ENCODE measurements at places on chromosomes 7 and 10. TPM values are rescaled to one million over a fixed set of nuclear protein-coding genes. Genes with fewer than 3 reads are reported as not detected.

CREB5 gene
- polyA plus RNA-seq: 1.8 TPM

GPR15LG gene
- not detected for polyA plus RNA-seq

PAOX gene
- polyA plus RNA-seq: 5.1 TPM

SAMD9L gene
- polyA plus RNA-seq: 0.32 TPM

AEBP1 gene
- 0.03 TPM for polyA plus RNA-seq

RADIL gene
- polyA plus RNA-seq: 5.4 TPM

ST8SIA6 gene
- 3.2 TPM for polyA plus RNA-seq

MLXIPL gene
- polyA plus RNA-seq: 18.4 TPM

EN2 gene
- polyA plus RNA-seq: 0.07 TPM

CLCN1 gene
- 0.01 TPM for polyA plus RNA-seq

MMP21 gene
- not detected for polyA plus RNA-seq

NODAL gene
- polyA plus RNA-seq: not detected

SPDYE2 gene
- not detected for polyA plus RNA-seq

MKX gene
- polyA plus RNA-seq: not detected

CNNM1 gene
- polyA plus RNA-seq: not detected

ARMH3 gene
- not detected for polyA plus RNA-seq

EBF3 gene
- polyA plus RNA-seq: 0.04 TPM

ACSM6 gene
- not detected for polyA plus RNA-seq

GRCh38 chr10:73931767-73932619 lies 21.1 kb downstream of the PLAU start:
- DNase-seq: peak; percentile 77

- no peak for DNase-seq
Observed at GRCh38 chr7:33558549-33559323, 346.6 kb upstream of the BMPER start.

- DNase-seq: no peak
Observed at GRCh38 chr10:15169555-15170401, 1.3 kb upstream of the NMT2 start.

- DNase-seq: no peak
Observed at GRCh38 chr7:47442605-47442865, 139.4 kb downstream of the TNS3 start.

GRCh38 chr7:144568233-144568632 lies 164.7 kb upstream of the NOBOX start:
- no peak for DNase-seq

GRCh38 chr10:112141292-112141691 lies 42.3 kb downstream of the GPAM start:
- no peak for DNase-seq

DNA sequence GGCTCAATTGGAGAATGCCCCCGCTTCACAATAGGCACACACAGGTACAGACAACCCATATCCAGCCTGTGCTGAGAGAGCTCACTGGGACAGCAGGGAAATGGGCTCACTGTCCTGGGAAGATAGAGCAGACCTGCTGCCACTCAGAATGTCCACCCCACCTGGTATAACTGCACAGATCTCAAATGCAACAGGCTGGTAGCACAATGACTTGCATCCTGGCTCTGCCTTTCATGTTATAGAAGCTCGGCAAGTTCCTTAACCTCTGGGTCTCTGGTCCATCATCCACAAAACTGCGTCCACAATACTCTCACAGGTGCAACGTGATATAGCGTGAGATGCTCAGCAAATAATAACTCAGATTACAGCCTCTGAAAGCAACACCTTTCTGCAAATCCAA lies 295.4 kb downstream of the GRID1 start:
- no peak for DNase-seq

- no peak for DNase-seq
Observed at GRCh38 chr7:115004121-115004520, 82.2 kb downstream of the MDFIC start.

DNA sequence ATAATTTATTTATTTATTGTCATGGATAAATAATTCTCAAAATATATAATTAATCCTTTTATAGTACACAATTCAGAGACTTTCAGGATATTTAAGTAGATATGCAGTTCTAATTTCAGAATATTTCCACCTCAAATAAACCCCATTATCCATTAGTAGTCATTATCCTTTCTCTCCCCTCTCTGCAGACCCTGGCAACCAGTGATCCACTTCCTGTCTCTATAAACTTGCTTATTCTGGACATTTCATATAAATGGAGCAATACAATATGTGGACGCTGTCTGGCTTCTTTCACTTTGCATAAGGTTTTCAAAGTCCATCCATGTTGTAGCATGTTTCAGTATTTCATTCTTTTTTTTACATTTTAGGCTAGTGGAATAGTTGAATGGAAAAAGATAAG lies 230.2 kb downstream of the FZD1 start:
- DNase-seq: no peak

GRCh38 chr7:6607651-6608051 lies 7.8 kb upstream of the ZNF853 start:
- no peak for DNase-seq

DNA sequence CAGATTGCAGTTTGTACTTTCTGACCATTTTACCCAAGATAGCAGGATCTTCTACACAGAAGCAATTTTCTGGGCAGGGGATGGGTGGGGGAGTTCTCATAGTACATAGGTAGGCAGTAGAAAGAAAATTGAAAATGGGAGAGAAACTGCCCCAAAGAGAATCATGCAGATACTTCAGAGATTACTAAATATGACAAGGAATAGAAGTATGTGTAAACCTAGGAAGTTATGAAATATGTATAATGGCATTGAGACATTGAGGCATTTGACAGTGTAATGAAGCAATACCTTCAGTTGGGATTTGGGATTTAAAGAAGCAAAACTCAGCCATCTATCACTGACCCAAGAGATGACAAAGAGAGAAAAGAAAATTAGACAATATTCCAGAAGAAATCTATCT lies 233.0 kb downstream of the PTN start:
- DNase-seq: no peak

- no peak for DNase-seq
Observed at GRCh38 chr10:116084161-116084560, 188.8 kb downstream of the GFRA1 start.

GRCh38 chr7:42774436-42774835 lies 137.4 kb downstream of the C7orf25 start:
- DNase-seq: no peak

DNA sequence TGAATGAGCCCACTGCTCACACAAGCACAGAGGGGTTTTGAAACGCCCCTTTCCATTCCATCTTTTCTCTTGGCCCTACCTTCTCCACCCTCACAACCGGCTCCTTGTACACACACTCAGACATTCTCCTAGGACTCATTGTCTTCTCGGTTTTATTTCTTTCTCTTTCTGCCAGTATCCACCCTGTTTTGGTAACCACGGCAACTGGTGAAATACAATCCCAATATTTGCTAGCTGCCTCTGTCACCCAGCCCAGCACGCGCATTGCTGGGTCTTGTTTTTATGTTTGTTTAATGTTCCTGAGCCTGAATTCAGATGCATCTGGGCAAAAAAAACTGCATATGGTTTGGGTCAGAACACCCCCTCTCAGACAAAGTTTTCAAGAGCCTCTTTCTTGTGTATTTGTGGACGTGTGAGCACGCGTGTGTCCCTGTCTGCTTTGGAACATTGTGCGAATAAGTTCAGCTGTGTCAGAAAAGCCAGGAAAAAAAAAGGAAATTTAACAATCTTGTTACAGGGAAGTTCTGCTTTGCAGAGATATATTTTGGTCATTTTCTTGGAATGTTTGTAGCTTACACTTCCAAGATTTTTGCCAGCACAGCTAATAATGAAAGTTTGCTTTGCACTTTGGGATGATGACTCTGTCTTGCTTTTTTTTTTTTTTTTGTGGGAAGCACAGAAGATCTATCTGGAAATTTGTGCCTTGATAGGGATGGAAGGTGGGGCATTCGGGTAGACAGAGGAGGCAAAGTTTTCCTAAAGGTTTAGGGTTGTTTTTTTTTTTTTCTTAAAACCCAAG lies 225.9 kb downstream of the TRIL start:
- no peak for DNase-seq

Measured in K562 (cell line).